ENCODE measurements at places on chromosomes 5 and 9. TPM values are rescaled to one million over a fixed set of nuclear protein-coding genes. Genes with fewer than 3 reads are reported as not detected.

Gene PDE6A
- 0.02 TPM for polyA plus RNA-seq

Gene INSL6
- not detected for polyA plus RNA-seq

Gene BSPRY
- not detected for polyA plus RNA-seq

Gene FOXD4
- 0.06 TPM for polyA plus RNA-seq

Gene ZNF782
- polyA plus RNA-seq = 1.2 TPM

Gene CD72
- 0.64 TPM for polyA plus RNA-seq

Gene PCDHGB4
- polyA plus RNA-seq = 15.5 TPM

Gene GPR151
- polyA plus RNA-seq = not detected

Gene ADGRD2
- not detected for polyA plus RNA-seq

Gene EIF4E1B
- not detected for polyA plus RNA-seq

Gene S100Z
- polyA plus RNA-seq = not detected

Gene HRH2
- 0.03 TPM for polyA plus RNA-seq

Gene CACNA1B
- polyA plus RNA-seq = 0.01 TPM

Gene KCNIP1
- 0.08 TPM for polyA plus RNA-seq

Gene LRRC19
- not detected for polyA plus RNA-seq

Gene ARL10
- 3.4 TPM for polyA plus RNA-seq

Gene SAPCD2
- polyA plus RNA-seq = 0.85 TPM

Gene GAPT
- polyA plus RNA-seq = not detected

Gene CSF2
- 0.71 TPM for polyA plus RNA-seq

Gene CA9
- polyA plus RNA-seq = not detected

Gene CDK7
- polyA plus RNA-seq = 95.4 TPM

Gene NEUROG1
- not detected for polyA plus RNA-seq

Gene MOB3B
- polyA plus RNA-seq = 0.12 TPM

Gene NMUR2
- not detected for polyA plus RNA-seq

Gene UBTD2
- polyA plus RNA-seq = 29.8 TPM

Gene PITX1
- polyA plus RNA-seq = 7.0 TPM

Gene HINT2
- polyA plus RNA-seq = 13.1 TPM

Gene PCDHA12
- not detected for polyA plus RNA-seq

Gene NFIL3
- polyA plus RNA-seq = 43.2 TPM

Gene GFI1B
- 0.02 TPM for polyA plus RNA-seq

Gene INSYN2B
- polyA plus RNA-seq = 18.0 TPM

Gene LCP2
- not detected for polyA plus RNA-seq

Gene LCN1
- polyA plus RNA-seq = not detected

Gene SWI5
- polyA plus RNA-seq = 46.7 TPM

Gene SPINK7
- not detected for polyA plus RNA-seq

Gene TEX48
- polyA plus RNA-seq = not detected

Gene CARD6
- 8.7 TPM for polyA plus RNA-seq

Gene GALT
- polyA plus RNA-seq = 20.1 TPM

Gene MAST4
- polyA plus RNA-seq = 11.5 TPM

Gene ADAMTS12
- 35.9 TPM for polyA plus RNA-seq

Gene PCDHB8
- polyA plus RNA-seq = 0.42 TPM

Gene THBS4
- polyA plus RNA-seq = 0.79 TPM

Gene AGXT2
- polyA plus RNA-seq = not detected

Gene SEMA6A
- 0.43 TPM for polyA plus RNA-seq

Gene FOXD1
- polyA plus RNA-seq = 8.7 TPM

Gene FABP6
- polyA plus RNA-seq = not detected

Gene SLC6A19
- polyA plus RNA-seq = not detected

Gene KCNV2
- polyA plus RNA-seq = not detected

Gene SLC46A2
- not detected for polyA plus RNA-seq

Gene ARHGEF37
- polyA plus RNA-seq = 0.38 TPM

Data from fibroblast of lung (primary cell).